ENCODE measurements at places on chromosomes 16 and 17. TPM values are rescaled to one million over a fixed set of nuclear protein-coding genes. Genes with fewer than 3 reads are reported as not detected.

TOX3 gene
- total RNA-seq, result 0.44 TPM

C1QTNF8 gene
- total RNA-seq, result not detected

RTN4RL1 gene
- 1.8 TPM for total RNA-seq

ATP2C2 gene
- 0.13 TPM for total RNA-seq

NPTX1 gene
- 0.13 TPM for total RNA-seq

VTN gene
- 0.58 TPM for total RNA-seq

TP53TG3D gene
- 0.13 TPM for total RNA-seq

C16orf95 gene
- 2.8 TPM for total RNA-seq

HGS gene
- 32.0 TPM for total RNA-seq

DNASE1L2 gene
- total RNA-seq, result 0.89 TPM

CCL18 gene
- total RNA-seq, result not detected

LRRC37A3 gene
- 4.5 TPM for total RNA-seq

NRN1L gene
- total RNA-seq, result 0.75 TPM

SLC22A31 gene
- not detected for total RNA-seq

ETV4 gene
- 4.0 TPM for total RNA-seq

TMEM235 gene
- total RNA-seq, result 0.04 TPM

CLDN6 gene
- 0.09 TPM for total RNA-seq

IGF2BP1 gene
- 9.4 TPM for total RNA-seq

CEP295NL gene
- total RNA-seq, result 1.4 TPM

TMEM114 gene
- not detected for total RNA-seq

NPIPA2 gene
- 0.31 TPM for total RNA-seq

CES5A gene
- total RNA-seq, result not detected

C17orf67 gene
- total RNA-seq, result 1.3 TPM

FBXL16 gene
- not detected for total RNA-seq

KRT17 gene
- 1.6 TPM for total RNA-seq

DPEP2 gene
- total RNA-seq, result 0.75 TPM

HOXB7 gene
- 2.3 TPM for total RNA-seq

TLCD1 gene
- total RNA-seq, result 2.3 TPM

KREMEN2 gene
- 5.6 TPM for total RNA-seq

PRAC1 gene
- total RNA-seq, result not detected

SSTR5 gene
- not detected for total RNA-seq

ZSCAN10 gene
- 0.13 TPM for total RNA-seq

KRT27 gene
- total RNA-seq, result 0.18 TPM

AARSD1 gene
- 35.4 TPM for total RNA-seq

IRX6 gene
- total RNA-seq, result 0.09 TPM

PLLP gene
- 0.40 TPM for total RNA-seq
